ENCODE measurements at places on chromosomes 7 and 10.

- DNase-seq: no peak
Observed at GRCh38 chr10:103564776-103565520, 71.4 kb downstream of the NEURL1 start.

GRCh38 chr10:82040336-82040735, 165.3 kb downstream of the NRG3 start:
- DNase-seq: no peak

GRCh38 chr7:25862261-25863004, 289.6 kb upstream of the NFE2L3 start:
- no peak for DNase-seq

- no peak for DNase-seq
Observed at GRCh38 chr7:120988591-120989256, at the start of gene CPED1. Gene CPED1 (plus strand): TSS chr7:120988711. CDS start chr7:120989622, 911 bp downstream.

DNA sequence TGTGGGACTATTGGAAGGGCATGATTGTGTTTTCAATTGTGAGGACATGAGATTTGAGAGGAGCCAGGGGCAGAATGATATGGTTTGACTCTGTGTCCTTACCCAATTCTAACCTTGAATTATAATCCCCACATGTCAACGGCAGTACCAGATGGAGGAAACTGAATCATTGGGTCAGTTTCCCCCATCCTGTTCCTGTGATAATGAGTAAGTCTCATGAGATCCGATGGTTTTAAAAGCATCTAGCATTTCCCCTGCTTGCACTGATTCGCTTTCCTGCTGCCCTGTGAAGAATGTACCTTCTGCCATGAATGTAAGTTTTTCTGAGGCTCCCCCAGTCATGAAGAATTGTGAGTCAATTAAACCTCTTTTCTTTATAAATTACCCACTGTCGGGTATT, 1367.1 kb downstream of the XPNPEP1 start:
- DNase-seq: no peak

GRCh38 chr7:26278770-26279169, 12.9 kb upstream of the SNX10 start:
- no peak for DNase-seq

GRCh38 chr10:81725851-81726250, 149.1 kb upstream of the NRG3 start:
- no peak for DNase-seq

GRCh38 chr7:127214956-127215718, 37.6 kb downstream of the GRM8 start:
- no peak for DNase-seq

DNA sequence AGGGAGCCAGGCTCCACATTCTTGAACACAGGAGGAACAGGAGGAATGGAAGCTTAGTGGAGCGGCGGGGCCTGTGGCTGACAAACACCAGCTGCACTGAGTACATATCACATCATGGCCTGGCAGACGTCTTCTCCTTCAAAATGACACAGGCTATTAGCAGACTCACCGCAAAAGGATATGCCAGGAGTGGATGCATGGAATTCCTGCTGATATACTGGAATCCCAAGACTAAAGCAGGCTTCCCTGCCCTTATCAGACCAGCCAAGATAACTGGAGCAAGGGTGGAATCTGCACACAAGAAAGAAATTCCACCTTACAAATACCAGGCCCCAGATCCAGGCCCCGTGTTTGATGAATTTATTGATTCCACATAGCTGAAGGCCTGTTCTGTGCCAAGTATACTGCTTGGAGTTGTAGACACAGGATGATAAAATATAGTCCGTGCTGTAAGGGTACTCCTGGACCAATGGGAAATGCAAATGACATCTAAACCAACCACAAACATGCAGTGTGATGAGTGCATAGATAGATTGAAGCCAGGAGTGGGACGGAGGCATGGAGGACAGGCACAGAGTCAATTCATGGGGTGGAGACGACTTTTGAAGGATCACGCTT, 480.5 kb upstream of the ZMIZ1 start:
- no peak for DNase-seq

GRCh38 chr7:37901236-37901827, 15.3 kb downstream of the SFRP4 start:
- DNase-seq: no peak

DNA sequence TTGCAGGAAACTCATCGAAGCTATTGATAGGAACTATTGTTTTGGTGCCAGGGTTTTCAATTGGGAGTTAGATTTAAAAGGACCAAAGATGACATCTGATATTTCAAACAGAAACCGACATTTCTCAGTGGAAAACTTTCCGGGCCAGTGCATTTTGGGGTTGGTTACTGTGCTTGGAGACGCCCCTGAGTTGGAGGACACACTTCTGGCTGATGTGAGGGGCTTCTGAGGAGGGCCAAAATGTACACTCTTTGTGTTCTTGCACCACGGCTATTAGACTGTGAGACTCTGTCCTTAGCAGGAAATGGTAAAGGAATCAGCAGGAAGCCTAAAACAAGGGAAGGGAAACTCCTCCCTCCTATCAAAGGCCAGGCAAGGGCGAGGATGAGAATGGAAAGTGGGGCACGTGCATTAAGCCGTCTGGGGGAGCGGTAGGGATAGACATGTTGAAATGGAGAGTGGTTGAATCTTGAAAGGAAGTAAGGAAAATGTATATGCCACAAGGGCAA, 1.8 kb upstream of the SRGN start:
- no peak for DNase-seq

- DNase-seq: no peak
Observed at GRCh38 chr7:104627516-104627915, 299.1 kb downstream of the LHFPL3 start.

GRCh38 chr10:25017661-25018060, 1.2 kb downstream of the THNSL1 start:
- no peak for DNase-seq

GRCh38 chr10:44938956-44939355, 20.6 kb upstream of the RASSF4 start:
- no peak for DNase-seq

DNA sequence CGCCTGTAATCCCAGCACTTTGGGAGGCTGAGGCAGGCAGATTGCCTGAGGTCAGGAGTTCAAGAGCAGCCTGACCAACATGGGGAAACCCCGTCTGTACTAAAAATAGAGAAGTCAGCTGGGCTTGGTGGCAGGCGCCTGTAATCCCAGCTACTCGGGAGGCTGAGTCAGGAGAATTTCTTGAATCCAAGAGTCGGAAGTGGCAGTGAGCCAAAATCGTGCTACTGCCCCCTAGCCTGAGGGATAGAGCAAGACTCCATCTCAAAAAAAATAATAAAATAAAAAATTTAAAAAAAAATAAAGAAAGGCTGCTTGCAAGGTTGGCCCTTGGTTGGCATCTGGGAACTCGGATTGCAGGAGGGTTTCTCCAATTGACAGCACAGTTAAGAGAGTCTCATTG, 221.6 kb downstream of the DGKI start:
- DNase-seq: no peak

- DNase-seq: no peak
Observed at GRCh38 chr7:45944058-45944457, 23.0 kb upstream of the IGFBP3 start.

- DNase-seq: no peak
Observed at GRCh38 chr10:63005246-63005645, 127.9 kb upstream of the NRBF2 start.

DNA sequence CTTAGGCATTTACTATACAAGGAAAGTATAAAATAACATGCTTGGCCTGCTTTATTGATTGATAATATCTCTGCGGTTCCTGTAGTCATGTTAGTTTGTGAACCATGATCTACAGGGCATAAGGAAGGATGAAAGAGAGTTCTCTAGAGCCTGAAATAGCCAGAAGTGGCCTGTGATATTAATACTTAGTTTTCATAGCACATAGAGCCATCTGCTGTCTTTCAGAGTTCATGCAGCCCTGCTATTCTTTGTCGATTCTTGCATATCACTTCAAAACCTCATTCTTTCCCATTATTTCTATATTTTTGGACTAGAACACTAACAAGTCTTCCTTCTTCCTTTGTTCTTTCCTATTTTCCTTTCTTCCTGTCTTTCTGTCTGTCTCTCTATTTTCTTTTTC, 26.4 kb upstream of the PRKG1 start:
- no peak for DNase-seq

GRCh38 chr7:16603633-16604032, 41.9 kb downstream of the ANKMY2 start:
- no peak for DNase-seq

All from stimulated activated CD8-positive, alpha-beta memory T cell treated with anti-CD3 and anti-CD28 coated beads, Interleukin-2, amount 100 ng/mL, for 1 hour (primary cell).